ENCODE measurements at places on chromosomes 6 and 20. TPM values are rescaled to one million over a fixed set of nuclear protein-coding genes. Genes with fewer than 3 reads are reported as not detected.

DNA sequence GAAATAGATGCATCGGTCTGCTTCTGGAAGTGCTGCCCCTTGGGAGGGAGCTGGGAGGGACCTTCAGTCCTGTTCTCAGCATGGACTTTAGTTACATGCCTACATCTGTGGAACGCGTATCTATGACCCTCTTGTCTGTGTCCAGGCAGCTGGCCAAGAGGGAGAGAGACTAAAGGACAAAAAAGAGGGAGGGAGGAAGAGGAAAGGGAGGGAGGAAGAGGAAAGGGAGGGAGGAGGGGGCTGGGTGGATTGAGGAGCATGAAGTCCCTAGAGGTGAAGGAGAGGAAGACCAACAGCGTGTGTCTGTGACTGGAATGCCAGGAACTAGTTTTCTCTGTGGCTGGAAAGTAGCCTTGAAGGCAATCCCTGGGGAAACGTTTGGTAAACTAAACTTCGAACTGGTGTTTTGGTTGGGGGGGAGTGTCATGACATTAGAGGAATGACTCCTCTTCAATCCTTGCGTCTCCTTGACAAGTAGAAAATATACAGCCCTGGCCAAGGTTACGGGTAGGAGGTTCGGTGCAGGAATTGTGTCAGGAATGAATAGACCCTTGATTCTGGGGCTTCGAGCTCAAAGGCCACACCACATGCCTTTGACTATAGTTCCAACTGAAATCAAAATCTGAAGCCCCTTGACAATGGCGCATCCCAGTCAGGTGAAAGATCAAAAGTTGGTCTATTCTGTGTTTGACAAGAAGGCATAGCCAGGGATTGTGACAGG is 52.0 kb upstream of the PLEKHG1 start:
- peaks cover 9% of the 10 kb centered on the region for H3K27me3 ChIP-seq
- H3K27ac ChIP-seq, result no peak overlapping the region
- no peak overlapping the region for H3K4me3 ChIP-seq
- no peak for DNase-seq

Gene TRIM15
- not detected for polyA plus RNA-seq

Gene PCSK2
- polyA plus RNA-seq, result not detected

GRCh38 chr6:130920969-130921368 is 93.8 kb downstream of the SMLR1 start:
- no peaks in the 10 kb centered on the region for H3K4me1 ChIP-seq
- no peak for DNase-seq
- H3K36me3 ChIP-seq, result no peaks in the 10 kb centered on the region

DNA sequence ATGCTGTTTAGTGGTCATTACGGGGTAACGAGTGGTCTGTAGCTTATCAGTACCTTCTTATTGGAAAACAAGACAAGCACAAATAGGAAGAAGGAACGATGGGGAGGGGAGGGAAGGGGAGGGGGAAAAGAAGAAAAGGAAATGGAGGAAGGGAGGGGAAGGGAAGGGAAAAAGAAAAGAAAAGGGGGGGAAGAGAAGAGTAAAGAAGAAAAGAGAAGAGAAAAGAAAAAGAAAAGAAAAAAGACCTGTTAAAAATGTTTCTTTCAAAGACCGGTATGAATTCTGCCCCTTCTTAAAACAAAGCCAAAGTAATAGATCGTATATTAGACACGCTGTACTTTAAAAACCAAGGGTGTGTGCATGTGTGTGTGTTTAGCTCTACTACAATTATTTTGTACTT is 2.4 kb upstream of the TENT5A start:
- no peak overlapping the region for H3K27ac ChIP-seq
- H3K4me3 ChIP-seq, result no peak overlapping the region
- H3K36me3 ChIP-seq, result no peaks in the 10 kb centered on the region
- DNase-seq, result no peak

Gene TUBB2B
- polyA plus RNA-seq, result not detected

Gene GRIK2
- polyA plus RNA-seq, result not detected

All from immature natural killer cell (primary cell).